ENCODE measurements at places on chromosomes 2 and 18. TPM values are rescaled to one million over a fixed set of nuclear protein-coding genes. Genes with fewer than 3 reads are reported as not detected.

DNA sequence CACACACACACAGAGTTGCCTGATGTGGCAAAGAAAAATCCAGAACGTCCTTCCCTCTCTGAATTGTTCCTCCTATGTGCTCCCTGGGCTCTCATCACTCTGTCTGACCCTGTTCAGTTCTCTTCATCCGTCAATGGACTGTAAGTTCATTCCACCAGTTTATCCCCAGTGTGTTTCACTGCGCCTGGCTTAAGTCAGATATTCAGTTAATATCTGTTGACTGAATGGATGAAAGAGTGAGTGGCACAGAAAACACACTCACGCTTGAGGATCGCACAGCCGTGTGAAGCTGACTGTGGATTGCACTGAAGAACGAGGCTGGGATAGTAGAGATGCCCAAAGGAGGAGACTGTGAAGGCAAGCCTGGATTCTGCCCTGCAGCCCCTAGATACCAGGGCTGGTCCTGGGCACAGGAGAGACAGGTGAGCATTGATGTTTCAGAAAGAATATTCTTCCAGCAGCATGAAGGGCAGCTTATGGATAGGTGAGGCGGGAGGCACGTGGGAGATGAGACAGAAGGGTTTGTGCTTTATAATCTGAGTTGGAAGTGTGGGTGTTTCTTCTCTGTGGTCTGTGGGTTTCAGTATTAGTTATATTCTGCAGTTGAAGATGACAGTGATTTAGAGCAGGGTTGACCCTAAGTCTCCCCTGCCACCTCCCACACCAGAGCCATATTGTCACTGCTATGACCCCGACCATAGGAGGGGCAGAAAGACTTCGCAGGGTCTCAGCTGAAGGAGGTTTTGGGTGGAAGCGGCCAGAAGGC lies 129.9 kb downstream of the SOCS6 start:
- H3K27me3 ChIP-seq: no peaks in the 10 kb centered on the region
- H3K36me3 ChIP-seq: no peaks in the 10 kb centered on the region
- H3K4me3 ChIP-seq: no peak overlapping the region
- H3K27ac ChIP-seq: peak overlapping the region; percentile 99
- H3K4me1 ChIP-seq: peaks cover 75% of the 10 kb centered on the region

DNA sequence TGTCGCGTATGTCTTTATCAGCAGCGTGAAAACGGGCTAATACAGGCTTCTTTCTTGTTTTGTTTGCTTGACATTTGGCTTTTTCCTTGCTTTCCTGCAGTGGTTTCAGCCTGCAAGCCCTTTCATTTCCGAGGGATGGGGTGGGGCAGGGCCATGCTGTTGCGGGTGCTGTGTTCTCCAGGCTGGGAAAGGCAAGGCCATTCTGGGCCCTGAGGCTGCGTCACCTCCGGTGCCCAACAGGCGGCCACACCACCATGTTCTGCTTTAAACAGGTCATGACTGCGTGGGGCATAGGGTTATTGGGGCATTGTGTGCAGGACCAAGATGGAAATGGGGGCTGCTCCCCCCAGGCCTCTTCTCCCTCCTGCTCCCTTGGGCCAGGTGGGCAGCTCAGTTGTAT lies 38.6 kb upstream of the PLB1 start:
- no peaks in the 10 kb centered on the region for H3K4me1 ChIP-seq
- H3K36me3 ChIP-seq: no peaks in the 10 kb centered on the region
- no peaks in the 10 kb centered on the region for H3K27me3 ChIP-seq

GRCh38 chr2:15480552-15480951 lies 80.6 kb downstream of the NBAS start:
- no peak overlapping the region for H3K27ac ChIP-seq
- no peak overlapping the region for H3K4me3 ChIP-seq
- no peaks in the 10 kb centered on the region for H3K4me1 ChIP-seq
- no peaks in the 10 kb centered on the region for H3K27me3 ChIP-seq

- H3K4me1 ChIP-seq: no peaks in the 10 kb centered on the region
- DNase-seq: no peak
- H3K27me3 ChIP-seq: no peaks in the 10 kb centered on the region
These were observed 20.5 kb downstream of the GAREM1 start for GRCh38 chr18:32450026-32450691.

DNA sequence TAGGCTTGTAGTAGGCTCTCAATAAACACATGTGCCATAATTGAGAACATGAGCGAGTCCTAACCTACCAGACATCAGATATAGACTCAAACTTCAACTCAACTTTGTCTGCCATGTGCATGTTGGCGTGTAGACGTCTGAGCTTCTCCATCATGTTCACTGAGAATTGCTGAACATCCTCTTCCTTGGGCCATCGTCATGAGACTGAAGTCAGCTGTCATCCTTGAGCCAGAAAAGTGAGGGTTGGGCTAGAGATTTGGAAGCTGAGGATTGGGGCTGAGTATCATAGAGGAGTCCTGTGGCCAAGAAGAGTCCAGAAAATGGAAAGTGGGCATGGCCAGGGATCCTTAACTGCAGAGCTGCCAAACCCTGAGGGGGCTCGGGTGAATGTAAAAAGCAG lies 7.8 kb upstream of the EFR3B start:
- no peaks in the 10 kb centered on the region for H3K27me3 ChIP-seq
- H3K4me1 ChIP-seq: no peaks in the 10 kb centered on the region
- no peaks in the 10 kb centered on the region for H3K36me3 ChIP-seq
- no peak overlapping the region for H3K4me3 ChIP-seq
- H3K27ac ChIP-seq: no peak overlapping the region

GRCh38 chr2:28624793-28625701 lies 126.6 kb upstream of the PPP1CB start:
- DNase-seq: no peak
- H3K27me3 ChIP-seq: no peaks in the 10 kb centered on the region
- H3K36me3 ChIP-seq: no peaks in the 10 kb centered on the region
- peaks cover 31% of the 10 kb centered on the region for H3K4me1 ChIP-seq
- H3K4me3 ChIP-seq: no peak overlapping the region
- no peak overlapping the region for H3K27ac ChIP-seq

GRCh38 chr18:8052237-8052701 lies 485.2 kb downstream of the PTPRM start:
- H3K27me3 ChIP-seq: no peaks in the 10 kb centered on the region
- H3K4me1 ChIP-seq: peaks cover 3% of the 10 kb centered on the region
- no peak overlapping the region for H3K4me3 ChIP-seq
- no peak for DNase-seq
- no peaks in the 10 kb centered on the region for H3K36me3 ChIP-seq
- no peak overlapping the region for H3K27ac ChIP-seq

DNA sequence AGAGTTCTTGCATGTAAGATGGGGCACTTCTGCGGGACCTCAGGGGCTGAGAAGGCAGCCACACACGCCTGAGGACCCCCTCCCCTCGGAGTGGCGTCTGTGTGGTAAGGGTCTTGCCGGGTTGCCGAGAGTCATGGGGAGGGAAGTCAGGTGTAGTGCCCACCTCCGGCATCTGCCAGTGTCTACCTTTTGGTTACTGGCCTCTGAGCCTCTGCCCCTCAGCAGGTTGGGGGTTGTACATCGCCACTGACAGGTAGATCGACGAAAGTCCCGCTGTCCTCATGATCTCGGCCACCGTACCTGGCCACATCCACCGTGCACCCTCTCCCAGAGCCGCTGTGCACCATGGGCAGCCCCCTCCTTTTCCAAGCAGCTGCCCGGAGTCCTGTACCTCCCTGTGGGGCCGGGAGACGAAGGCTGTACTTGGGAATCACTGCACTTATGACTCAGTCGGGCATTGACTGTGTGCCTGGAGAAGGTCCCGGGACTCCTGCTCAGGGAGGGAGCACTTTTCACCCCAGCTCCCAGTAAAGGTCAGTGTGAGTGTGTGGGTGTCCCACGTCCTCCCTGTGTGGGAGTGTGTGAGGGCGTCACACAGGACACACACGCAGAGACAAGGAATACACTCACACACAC lies 332.4 kb upstream of the MYT1L start:
- no peak overlapping the region for H3K27ac ChIP-seq
- no peaks in the 10 kb centered on the region for H3K36me3 ChIP-seq
- no peak overlapping the region for H3K4me3 ChIP-seq
- DNase-seq: no peak
- no peaks in the 10 kb centered on the region for H3K27me3 ChIP-seq

GRCh38 chr18:12308386-12309100 lies 502 bp downstream of the TUBB6 start:
- peak overlapping the region; percentile 94 for H3K27ac ChIP-seq
- DNase-seq: no peak
- peak overlapping the region; percentile 73 for H3K4me3 ChIP-seq
- H3K36me3 ChIP-seq: peaks cover 35% of the 10 kb centered on the region
- peaks cover 19% of the 10 kb centered on the region for H3K4me1 ChIP-seq

- H3K4me1 ChIP-seq: no peaks in the 10 kb centered on the region
- H3K4me3 ChIP-seq: no peak overlapping the region
- DNase-seq: no peak
These were observed 17.5 kb downstream of the PECR start for GRCh38 chr2:216064014-216064630.

DNA sequence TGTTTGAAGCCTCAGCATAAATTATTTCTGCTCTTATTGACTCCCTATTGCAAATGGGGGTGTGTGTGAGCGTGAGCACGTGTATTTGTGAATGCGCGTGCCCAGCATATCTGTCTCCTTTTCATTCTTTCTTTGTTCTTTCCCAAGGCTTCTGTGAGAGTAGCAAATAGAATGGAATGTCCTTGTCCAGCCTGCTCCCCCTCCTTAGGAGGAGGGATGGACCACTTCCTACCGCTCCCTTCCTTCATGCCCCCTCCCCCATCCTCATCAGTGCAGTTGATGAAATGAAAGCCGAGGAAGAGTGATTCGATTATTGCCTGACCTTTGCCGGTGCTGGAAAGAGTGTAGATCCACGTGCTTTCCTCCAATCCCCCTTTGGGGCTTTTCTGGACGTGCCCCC lies 102.0 kb downstream of the CPO start:
- H3K27me3 ChIP-seq: no peaks in the 10 kb centered on the region
- no peak for DNase-seq
- H3K27ac ChIP-seq: no peak overlapping the region
- no peaks in the 10 kb centered on the region for H3K4me1 ChIP-seq
- H3K4me3 ChIP-seq: no peak overlapping the region
- H3K36me3 ChIP-seq: no peaks in the 10 kb centered on the region

GRCh38 chr2:200362202-200362917 lies 55.9 kb downstream of the SPATS2L start:
- H3K4me1 ChIP-seq: peaks cover 5% of the 10 kb centered on the region
- no peaks in the 10 kb centered on the region for H3K27me3 ChIP-seq
- no peak overlapping the region for H3K27ac ChIP-seq
- no peaks in the 10 kb centered on the region for H3K36me3 ChIP-seq

- no peak overlapping the region for H3K4me3 ChIP-seq
- peaks cover 13% of the 10 kb centered on the region for H3K4me1 ChIP-seq
- no peak overlapping the region for H3K27ac ChIP-seq
- H3K36me3 ChIP-seq: no peaks in the 10 kb centered on the region
- H3K27me3 ChIP-seq: no peaks in the 10 kb centered on the region
These were observed 2.5 kb downstream of the DNMT3A start for GRCh38 chr2:25339211-25339674.

- H3K4me1 ChIP-seq: no peaks in the 10 kb centered on the region
- H3K4me3 ChIP-seq: no peak overlapping the region
- no peaks in the 10 kb centered on the region for H3K27me3 ChIP-seq
- H3K36me3 ChIP-seq: no peaks in the 10 kb centered on the region
These were observed 46.1 kb downstream of the SIGLEC15 start for GRCh38 chr18:45871431-45872084.

- no peak overlapping the region for H3K27ac ChIP-seq
- H3K36me3 ChIP-seq: no peaks in the 10 kb centered on the region
- H3K4me1 ChIP-seq: 0 out of 2 replicates have a peak, but pooled peaks cover 4% of the 10 kb centered on the region
These were observed 30.1 kb upstream of the ZNF516 start for GRCh38 chr18:76524900-76525698.

DNA sequence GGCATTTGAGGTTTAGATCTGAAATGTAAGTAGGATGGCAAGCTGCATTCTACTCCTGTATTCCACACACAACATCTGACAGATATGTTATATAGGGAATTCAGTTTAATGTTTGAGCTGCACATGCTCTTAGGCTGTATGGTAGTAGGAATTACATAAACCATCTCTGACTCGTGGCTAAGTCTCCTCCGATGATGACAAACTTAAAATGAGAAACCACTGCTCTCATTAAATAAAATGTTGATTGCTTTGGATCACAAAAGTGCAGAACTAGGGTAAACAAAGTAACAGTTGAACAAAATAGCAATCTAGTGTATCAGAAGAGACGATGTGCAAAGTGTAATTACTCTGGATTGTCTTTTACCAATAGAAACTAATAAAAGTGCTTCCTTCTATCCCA lies 50.1 kb upstream of the WDR75 start:
- no peaks in the 10 kb centered on the region for H3K27me3 ChIP-seq
- no peak for DNase-seq
- H3K4me1 ChIP-seq: peaks cover 37% of the 10 kb centered on the region

DNA sequence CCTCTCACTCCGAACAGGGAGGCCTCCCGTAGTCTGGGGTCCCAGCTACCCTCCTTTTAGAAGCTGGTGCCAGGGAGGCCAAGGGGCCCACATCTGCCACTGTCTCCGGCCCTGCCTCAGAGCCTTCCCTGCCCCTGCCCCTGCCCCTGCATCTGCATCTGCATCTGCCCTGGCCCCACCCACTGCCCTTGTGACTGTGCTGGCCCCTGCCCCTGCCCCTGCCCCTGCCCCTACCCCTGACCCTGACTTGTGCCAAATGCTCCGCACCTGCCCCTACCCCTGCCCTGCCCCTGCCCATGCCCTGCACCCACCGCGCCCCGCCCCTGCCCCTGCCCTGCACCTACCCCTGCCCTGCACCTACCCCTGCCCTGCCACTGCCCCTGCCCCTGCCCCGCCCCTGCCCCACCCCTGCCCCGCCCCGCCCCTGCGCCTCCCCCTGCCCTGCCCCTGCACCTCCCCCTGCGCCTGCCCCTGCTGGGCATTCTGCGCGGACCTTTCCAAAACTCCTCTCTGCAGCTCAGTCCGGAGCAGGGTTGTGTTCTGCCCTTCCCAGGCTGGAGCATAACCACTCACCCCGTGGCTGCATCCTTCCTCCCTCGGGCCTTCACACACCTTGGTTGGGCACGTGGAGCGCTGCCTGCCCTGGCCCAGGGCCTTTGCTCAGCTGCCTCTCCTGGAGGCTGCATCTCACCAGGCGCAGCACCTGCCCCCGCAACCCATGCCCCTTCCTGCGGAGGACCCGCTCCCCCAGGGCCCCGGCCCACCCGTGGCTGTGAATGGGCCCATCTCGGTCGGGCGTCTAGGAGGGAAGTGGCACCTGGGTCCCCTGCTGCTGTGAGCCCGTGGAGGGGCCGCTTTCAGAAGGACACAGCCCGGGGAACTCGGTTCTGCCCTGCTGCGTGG lies 5.4 kb downstream of the SNTG2 start:
- no peak overlapping the region for H3K27ac ChIP-seq
- DNase-seq: no peak
- H3K4me1 ChIP-seq: no peaks in the 10 kb centered on the region
- H3K4me3 ChIP-seq: no peak overlapping the region
- H3K27me3 ChIP-seq: peaks cover 16% of the 10 kb centered on the region

GRCh38 chr2:32894119-32894728 lies 52.5 kb upstream of the LTBP1 start:
- H3K4me1 ChIP-seq: no peaks in the 10 kb centered on the region
- no peaks in the 10 kb centered on the region for H3K36me3 ChIP-seq
- no peak for DNase-seq

Gene ALPP
- total RNA-seq: 0.34 TPM

Gene TM4SF20
- total RNA-seq: not detected

Gene DSG1
- not detected for total RNA-seq

Gene POTEJ
- not detected for total RNA-seq

Gene HOXD8
- 6.0 TPM for total RNA-seq

Gene CNGA3
- total RNA-seq: not detected

Gene GREB1L
- 12.2 TPM for total RNA-seq
